ENCODE measurements at places on chromosomes 3 and 15.

- DNase-seq: no peak
Measured at GRCh38 chr15:60399931-60400330, 2.1 kb upstream of the ANXA2 start.

- no peak for DNase-seq
Measured at GRCh38 chr3:43753741-43754715, 63.3 kb downstream of the ABHD5 start.

DNA sequence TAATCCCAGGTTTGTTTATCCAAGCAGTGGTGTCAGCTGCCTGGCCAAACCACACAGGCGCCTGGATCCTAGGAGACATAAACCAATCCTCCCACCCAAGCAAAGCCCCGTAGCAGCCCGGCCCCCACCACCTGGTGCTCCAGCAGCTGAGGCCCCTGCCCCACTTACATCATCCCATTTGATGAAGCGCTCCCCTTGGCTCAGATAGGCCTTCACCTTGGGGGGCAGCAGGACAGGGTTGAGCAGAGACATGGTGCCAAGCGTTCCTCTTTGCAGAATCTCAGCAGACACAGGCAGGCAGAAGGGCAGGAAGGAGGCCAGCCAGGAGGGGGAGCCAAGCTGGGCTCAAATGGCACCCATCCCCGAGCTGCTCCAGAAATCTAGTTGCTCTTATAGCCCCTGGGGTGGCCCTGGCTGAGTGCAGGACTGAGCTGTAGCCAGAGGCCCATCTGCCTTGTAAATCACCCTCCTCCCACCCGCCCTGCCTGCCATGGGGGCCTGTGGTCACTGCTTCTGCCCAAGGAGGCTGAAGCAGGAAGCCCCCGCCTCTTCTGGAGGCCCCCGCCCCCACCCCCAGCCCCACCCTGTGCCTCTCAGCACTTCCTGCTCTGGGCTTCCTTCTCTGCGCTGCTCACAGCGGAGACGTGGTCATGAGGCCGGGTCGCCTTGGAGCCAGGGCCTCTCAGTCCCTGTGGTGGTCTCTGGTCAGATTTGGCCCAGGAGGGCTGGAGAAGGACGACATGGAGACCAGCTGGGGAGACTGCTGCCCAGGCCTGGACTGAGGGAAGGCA, at the start of gene PLCB2:
Gene PLCB2, minus strand, starts transcription at position 515 of the 791 bp plus-strand sequence. Its CDS starts 263 bp downstream, at position 252.
- peak; percentile 63 for DNase-seq

DNA sequence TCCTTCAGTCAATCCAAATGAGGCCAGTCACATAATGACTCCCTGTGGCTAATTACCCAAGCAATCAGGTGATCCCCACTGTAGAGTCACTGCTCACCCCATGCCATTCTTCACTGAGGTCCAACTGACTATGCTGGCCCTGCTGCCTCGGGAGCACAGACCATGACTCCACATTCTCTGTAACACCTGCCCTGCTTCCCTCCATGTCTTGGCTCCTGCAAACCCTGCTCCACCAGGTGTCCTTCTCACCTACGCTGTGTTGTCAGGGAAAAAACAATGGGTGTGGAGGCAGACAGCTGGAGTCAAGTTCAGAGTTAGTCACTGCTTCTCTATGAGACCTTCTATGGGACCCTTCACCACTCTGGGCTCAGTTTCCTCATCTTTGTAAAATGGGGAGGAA, 6.1 kb upstream of the SFMBT1 start:
- DNase-seq: no peak

DNA sequence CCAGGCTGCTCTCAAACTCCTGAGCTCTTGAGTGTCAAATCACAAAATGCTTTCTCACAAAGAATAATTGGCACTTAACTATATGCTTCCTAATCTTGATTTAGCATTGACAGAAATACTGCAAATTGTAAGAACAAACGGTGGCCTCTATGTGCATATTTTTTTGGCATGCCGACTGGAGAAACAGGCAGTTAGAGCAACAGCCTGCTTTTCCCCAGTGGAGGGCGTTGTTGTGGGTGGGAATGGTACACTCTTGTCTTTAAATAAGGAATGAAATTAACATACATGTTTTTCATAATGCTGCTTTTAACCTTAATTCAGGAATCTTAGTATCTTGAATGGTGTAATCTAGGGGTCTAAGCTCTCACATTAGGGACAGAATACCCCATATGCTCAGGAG, 31.1 kb upstream of the SV2B start:
- no peak for DNase-seq

GRCh38 chr15:60798821-60799220, 319.9 kb upstream of the ICE2 start:
- DNase-seq: peak; percentile 48

DNA sequence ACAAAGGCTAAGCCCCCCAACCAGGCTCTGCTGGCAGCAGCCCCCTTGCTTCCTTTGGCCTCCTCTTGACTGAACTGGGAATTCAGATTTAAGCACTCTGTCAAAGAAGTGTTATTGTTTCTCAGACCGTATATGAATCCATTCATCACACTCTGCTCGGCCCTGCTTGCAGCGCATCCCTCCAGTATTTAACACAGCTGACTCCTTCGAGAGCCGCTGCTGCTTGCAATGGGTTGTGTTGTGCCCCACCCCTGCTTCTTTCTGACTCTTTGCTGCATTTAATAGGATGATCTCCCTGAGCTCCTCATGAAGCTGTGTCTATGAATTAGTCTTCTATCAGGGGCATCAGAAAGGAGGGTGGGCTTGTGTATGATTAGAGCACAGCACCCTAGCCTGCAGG, 31.2 kb downstream of the C3orf20 start:
- DNase-seq: no peak

- no peak for DNase-seq
Measured at GRCh38 chr3:196652961-196653795, 13.7 kb downstream of the NRROS start.

GRCh38 chr15:94620632-94621031, 389.3 kb downstream of the MCTP2 start:
- no peak for DNase-seq

GRCh38 chr15:78996894-78997275, 52.0 kb upstream of the CTSH start:
- no peak for DNase-seq

DNA sequence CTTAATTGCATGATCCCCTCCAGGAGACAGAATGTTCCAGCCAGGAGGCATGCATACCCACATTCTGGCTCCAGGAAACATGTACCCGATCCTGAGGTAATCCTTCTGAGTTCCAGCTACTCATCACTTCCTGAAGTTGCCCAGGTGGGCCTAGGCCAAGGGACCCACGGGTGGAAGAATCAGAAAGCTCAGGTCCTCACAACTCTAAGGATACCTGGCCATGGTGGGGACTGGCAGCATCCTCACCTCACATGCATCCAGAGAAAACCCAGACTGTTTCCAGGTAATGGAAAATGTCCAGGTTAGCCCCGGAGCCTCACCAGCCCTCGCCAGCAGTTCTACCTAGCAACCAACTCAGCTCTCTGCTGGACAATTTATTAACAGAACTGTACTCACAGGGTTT, 78.2 kb downstream of the DAPK2 start:
- DNase-seq: no peak

GRCh38 chr3:31364711-31365110, 168.0 kb upstream of the STT3B start:
- no peak for DNase-seq

GRCh38 chr3:88000853-88001252, 58.0 kb downstream of the CGGBP1 start:
- peak; percentile 17 for DNase-seq

GRCh38 chr3:14716591-14716990, 41.6 kb downstream of the C3orf20 start:
- no peak for DNase-seq

- DNase-seq: no peak
Measured at GRCh38 chr3:147369661-147370123, 36.7 kb downstream of the ZIC4 start.

- no peak for DNase-seq
Measured at GRCh38 chr3:72559385-72559784, 288.9 kb downstream of the SHQ1 start.

GRCh38 chr3:182683453-182683852, 109.9 kb upstream of the ATP11B start:
- peak; percentile 65 for DNase-seq

GRCh38 chr3:184498986-184499606, 62.5 kb upstream of the EPHB3 start:
- no peak for DNase-seq

- no peak for DNase-seq
Measured at GRCh38 chr3:111785034-111785433, 74.0 kb upstream of the PHLDB2 start.

- DNase-seq: no peak
Measured at GRCh38 chr3:195892105-195893043, 16.0 kb downstream of the TNK2 start.

GRCh38 chr3:56985878-56986277, 74.6 kb upstream of the SPATA12 start:
- peak; percentile 34 for DNase-seq

- DNase-seq: no peak
Measured at GRCh38 chr3:50138266-50139200, 16.6 kb upstream of the SEMA3F start.

GRCh38 chr3:151037746-151038477, 47.6 kb upstream of the MED12L start:
- DNase-seq: no peak

GRCh38 chr3:44584646-44585501, at the start of gene ZNF660:
Gene ZNF660, plus strand, starts transcription at chr3:44584964. Its CDS starts 9,230 bp downstream, at chr3:44594194.
- no peak for DNase-seq

DNA sequence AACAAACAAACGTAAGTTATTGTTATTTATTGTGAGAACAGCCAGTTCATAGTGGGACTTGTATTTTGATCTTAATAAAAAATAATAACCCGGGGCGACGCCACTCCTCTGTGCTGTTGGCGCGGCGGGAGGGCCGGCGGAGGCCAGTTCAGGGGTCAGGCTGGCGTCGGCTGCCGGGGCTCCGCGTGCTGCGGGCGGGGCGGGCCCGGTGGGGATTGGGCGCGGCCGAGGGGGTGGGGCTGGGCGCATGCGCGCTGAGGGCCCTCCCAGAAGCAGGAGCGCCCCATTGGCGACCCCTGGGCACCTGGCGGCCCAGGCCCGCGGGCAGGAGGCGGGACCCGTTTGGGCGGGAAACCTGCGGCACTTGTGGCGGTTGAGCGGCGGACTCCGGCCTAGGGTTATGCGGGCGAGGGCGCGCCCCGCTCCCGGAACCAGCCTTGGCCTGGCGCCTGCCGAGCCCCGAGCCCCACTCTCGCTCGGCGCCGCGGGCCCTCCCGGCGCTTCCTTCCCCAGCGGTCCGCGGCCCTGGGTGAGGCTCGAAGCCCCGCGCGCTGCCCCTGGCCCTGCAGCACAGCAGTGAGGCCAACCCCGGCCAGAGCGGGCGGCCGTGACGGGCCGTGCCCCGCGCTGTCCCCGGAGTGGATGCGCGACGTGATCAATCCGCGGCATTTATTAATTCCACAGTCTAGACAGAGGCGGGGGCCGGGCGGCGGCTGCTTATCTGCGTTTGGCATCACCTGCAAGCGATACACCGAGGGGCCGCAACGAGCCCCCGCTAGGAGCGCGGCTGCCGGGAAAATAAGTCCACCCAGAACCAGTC, 6.0 kb downstream of the ISL2 start:
- no peak for DNase-seq

GRCh38 chr15:62618432-62618831, 424.1 kb upstream of the TPM1 start:
- DNase-seq: no peak

- no peak for DNase-seq
Measured at GRCh38 chr3:77222701-77223100, 182.8 kb downstream of the ROBO2 start.

GRCh38 chr3:81462921-81463320, 298.5 kb downstream of the GBE1 start:
- DNase-seq: no peak

DNA sequence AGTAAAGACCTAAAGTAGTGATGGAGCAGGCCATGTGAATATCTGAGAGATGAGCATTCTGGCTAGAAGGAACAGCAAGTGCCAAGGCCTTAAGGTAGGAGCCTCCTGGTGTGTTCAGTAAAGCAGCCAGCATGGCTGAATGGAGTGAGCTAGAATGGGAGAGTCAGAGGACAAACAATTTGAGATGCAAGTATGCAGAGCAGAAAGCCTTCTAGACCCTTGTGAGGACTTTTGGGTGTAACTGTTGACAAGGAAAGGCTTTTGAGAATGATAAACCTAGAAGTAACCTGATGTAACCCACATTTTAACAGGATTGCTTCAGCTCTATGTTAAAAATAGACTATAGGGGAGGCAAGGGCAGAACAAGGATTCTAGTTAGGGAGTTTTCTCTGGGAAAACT, 14.8 kb upstream of the RNF7 start:
- DNase-seq: no peak

- DNase-seq: no peak
Measured at GRCh38 chr3:16399473-16399872, 114.0 kb downstream of the RFTN1 start.

DNA sequence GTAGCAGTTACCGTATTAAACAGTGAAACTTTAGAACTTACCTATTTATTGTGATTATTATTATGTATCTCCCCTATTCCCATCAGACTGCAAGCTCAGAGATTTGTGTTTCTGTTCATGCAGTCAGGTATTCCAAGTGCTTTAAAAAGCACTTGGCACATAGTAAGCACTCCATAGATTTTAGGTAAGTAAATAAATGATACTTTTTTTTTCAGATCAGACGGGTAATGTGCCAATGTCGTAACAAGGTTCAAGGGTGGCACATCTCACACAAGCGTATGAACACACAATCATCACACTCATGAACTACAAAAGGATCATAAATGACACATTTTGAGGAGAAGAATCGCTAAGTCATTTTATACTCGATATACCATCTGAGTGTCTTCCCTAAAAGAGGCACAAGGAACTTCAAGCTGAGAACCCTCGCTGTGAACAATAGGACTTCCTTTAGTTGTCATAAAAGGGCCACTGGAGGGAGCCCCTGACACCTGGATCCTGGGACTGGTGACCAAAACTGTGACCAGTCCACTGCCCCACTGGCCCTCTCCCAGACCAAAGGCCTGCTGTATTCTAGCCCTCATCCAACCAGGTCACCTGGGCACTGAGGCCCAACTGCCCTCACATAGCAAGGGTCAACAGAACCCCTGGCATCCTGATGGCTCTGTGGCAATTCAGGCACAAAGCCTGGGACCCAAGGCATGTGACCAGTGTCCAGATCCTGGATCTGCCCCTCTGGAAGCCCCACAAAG, 32.1 kb downstream of the KIF9 start:
- DNase-seq: no peak

DNA sequence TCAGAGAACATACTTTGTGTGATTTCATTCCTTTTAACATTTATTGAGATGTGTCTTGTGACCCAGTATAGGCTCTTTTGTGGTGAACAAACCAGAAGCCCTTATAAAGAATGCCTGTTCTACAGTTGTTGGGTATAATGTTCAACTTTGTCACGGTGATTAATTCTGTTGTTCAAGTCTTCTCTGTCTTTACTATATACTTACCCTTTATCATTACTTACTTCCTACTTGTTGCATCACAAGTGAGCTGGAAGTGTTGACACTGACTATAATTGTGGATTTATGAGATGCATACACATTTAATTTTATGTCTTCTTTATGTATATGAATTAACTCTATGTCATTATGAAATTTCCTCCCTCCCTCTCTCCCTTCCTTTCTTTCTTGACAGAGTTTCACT, 59.7 kb upstream of the TBL1XR1 start:
- no peak for DNase-seq

- no peak for DNase-seq
Measured at GRCh38 chr3:177371888-177372287, 174.6 kb upstream of the TBL1XR1 start.

Data from CD4-positive, alpha-beta T cell treated with Interleukin-4 for 4 hours (primary cell).